ENCODE measurements at places on chromosomes 11 and 22.

GRCh38 chr22:42682113-42682851 is 33.1 kb upstream of the CYB5R3 start:
- DNase-seq: no peak

DNA sequence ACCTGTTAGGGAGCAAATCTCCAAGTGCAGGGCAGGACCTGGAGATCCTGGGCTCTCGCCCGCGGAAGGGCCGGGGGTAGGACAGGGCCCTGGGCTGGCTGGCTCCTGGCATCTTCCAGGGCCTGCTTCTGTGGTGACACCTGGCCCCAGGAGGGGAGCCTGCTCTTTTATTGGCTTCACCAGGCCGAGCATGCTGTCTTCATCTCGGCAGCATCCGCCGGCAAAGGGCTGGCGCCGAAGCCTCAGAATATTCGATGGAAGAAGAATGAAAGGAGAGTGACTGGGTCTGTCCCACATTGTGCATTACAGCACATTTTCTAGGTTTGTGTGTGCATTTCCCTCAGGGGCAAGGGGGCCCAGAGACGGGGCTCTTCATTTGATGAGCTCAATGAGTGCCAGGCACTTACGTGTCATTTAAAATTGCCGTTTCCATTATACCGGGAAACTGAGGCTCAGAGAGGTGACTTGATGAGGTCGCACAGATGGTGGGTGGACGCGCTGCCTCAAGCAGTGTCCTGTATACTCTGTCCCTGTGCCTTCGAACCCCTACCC is 70.0 kb downstream of the RBX1 start:
- DNase-seq: no peak

DNA sequence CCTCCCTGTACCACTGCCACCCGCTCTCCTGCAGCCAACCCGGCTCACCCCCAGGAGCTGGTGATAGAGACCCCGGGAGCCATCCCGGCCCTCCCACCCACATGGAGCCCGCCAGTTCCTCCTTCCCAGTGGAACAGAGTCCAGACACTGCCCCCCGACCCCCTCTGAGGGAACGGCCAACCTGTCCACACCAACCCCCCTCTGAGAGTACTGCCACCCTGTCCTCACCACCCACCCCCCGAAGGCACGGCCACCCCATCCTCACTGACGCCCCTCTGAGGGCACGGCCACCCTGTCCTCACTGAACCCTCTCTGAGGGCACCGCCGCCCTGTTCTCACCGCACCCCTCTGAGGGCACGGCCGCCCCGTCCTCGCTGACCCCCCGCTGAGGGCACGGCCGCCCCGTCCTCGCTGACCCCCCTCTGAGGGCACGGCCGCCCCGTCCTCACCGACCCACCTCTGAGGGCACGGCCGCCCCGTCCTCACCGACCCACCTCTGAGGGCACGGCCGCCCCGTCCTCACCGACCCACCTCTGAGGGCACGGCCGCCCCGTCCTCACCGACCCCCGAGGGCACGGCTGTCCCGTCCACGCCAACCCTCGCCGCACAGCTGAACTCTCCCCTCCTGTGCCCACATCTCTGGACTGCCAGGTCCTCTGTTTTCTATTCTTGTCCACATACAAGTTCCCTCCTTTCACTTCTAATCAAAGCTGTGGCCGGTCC is 18.0 kb downstream of the TOLLIP start:
- no peak for DNase-seq

GRCh38 chr22:20430101-20430719 is 7.4 kb downstream of the SCARF2 start:
- DNase-seq: no peak

- DNase-seq: no peak
These were observed 2.0 kb upstream of the GATD1 start for GRCh38 chr11:778976-779954.

GRCh38 chr11:75126564-75126963 is 24.3 kb upstream of the SLCO2B1 start:
- no peak for DNase-seq

- DNase-seq: no peak
These were observed 22.6 kb downstream of the MPPED1 start for GRCh38 chr22:43434275-43434927.

- no peak for DNase-seq
These were observed 20.8 kb downstream of the C11orf71 start for GRCh38 chr11:114379394-114380069.

GRCh38 chr11:74142624-74143023 is 28.2 kb downstream of the C2CD3 start:
- DNase-seq: no peak

GRCh38 chr11:133381761-133382130 is 150.6 kb downstream of the OPCML start:
- DNase-seq: no peak

DNA sequence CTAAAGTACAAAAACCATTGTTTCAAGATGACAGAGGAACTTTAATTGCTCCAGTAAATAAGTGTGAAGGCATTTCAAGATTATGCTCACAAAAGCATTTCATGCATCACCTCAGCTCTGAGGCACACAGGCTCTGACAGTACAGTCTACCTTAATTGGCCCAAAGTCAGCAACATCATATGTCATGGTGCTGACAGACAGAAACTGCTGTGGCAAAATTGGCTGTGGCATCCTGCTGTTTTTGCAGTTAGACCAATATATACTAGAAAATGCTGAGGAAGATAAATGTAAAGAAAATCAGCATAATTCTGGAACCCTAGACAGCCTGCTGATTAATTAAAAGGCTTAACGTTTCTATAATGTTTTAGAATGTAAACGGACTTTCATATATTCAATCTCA is 34.9 kb upstream of the PPP2R1B start:
- peak; percentile 89 for DNase-seq

DNA sequence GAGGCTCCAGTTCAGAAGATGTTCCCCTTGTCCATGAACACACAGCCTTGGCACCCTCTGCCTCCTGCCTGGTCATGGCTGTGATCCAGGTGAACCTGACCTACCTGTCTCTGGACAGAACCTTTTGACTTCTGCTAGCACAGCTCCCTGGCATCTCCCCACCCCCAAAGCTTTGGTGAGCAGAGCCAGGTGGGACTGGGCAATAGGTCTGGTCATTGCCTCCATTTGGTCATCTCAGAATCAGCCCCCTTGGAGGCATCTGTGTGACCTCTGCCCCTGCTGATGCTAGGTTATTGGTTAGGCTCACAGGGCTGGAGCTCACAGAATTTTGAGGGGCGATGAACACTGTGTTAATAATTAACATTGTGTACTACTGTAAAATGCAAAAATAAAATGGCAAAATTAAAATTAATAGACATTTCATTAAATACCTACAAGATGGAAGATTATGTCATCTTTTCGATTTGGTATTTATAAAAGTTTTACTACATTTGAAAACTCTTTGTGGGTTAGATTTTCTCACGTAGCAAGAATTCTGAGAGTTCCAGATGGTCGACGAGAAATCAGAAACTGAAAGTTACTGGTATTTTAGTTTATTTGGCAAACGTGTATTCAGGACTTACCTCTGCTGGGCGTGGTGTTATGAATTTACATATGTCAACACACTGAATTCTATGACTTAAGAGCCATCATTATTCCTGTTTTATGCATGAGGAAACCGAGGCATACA is 8.3 kb upstream of the KIAA0930 start:
- no peak for DNase-seq

GRCh38 chr11:86933891-86934581 is 21.2 kb downstream of the FZD4 start:
- no peak for DNase-seq

DNA sequence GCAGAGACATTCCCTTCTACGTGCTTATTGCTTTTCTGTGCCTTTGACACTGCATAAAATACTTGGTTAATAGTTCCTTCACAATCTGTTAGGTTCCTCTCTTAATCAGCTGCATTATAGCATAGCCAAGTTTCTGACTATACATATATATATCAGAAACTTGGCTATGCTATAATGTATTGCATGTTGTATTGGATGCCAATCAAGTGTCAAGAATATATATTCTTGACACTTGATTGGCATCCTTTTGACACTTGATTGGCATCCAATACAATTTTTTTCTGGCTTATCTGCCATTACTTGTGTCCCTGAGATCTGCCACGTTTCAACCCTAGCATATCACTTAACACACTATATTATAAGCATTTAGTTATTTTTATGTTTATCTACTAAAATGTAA is 949.7 kb upstream of the TENM4 start:
- DNase-seq: no peak

- DNase-seq: no peak
These were observed 25.9 kb upstream of the FBLN1 start for GRCh38 chr22:45476814-45477213.

DNA sequence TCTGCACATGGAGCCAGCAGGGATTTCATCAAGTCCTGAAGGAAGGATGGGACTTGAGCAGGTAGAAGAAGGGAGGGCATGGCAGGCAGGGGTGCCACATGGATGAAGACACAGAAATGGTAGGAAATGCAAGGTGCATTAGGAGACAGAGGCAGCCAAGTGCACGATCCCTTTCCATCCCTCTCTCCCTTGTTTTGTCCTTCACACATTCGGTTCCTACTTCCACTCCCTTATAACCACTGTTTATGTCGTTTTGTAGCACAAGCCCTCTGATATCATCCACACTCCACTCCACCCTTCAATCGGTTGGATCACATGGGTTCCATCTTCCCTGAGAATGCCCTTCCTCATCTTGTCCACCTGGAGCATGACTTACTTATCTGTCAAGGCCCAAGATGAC is 35.2 kb downstream of the IFT27 start:
- DNase-seq: no peak

DNA sequence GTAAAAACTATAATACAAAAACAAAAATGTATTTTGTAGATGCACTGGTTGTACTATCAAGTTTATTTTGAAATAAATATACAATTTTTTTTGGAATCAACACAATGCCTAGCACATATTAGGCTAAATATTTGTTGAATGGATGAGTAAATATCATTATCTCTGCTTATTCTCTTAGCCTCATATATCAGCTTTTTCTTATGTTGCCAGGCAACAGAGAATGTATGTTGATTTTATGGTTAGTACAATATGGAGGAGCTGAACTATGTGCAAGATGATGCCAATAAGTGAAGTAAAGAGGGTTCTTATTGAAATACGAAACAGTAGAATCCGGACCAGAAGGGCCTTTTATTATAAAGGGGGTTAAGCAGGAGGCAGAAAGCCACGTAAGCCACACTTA is 94.9 kb downstream of the FAR1 start:
- no peak for DNase-seq

GRCh38 chr11:108498046-108498815 is at the start of gene POGLUT3:
Gene POGLUT3, minus strand, starts transcription at chr11:108498384. Its CDS starts 18 bp downstream, at chr11:108498366.
- DNase-seq: no peak

- DNase-seq: no peak
These were observed 135.2 kb upstream of the NCAM1 start for GRCh38 chr11:112826026-112826425.

DNA sequence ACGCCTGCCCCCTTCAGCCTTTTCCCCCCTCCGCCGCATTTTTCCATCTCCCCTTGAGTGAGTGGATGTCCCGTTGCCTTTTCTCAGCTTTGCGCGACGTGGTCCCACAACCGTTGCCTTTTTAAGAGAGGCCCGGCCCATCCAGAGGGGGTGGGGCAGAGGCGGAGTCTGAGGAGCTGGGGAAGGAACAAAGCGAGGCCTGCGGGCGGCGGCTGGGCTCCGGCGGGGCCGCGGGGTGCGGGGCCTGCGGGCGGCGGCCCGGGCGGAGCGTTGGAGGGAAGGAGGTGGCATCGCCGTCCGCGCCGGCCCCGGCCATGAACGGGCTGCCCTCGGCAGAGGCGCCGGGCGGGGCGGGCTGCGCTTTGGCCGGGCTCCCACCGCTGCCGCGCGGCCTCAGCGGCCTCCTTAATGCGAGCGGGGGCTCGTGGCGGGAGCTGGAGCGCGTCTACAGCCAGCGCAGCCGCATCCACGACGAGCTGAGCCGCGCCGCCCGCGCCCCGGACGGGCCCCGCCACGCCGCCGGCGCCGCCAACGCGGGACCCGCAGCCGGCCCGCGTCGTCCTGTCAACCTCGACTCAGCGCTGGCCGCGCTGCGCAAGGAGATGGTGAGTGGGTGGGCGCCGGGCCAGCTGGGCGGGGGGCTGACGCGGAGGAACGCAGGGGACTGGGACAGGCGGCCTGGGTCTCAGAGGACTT is at the start of gene FAM89B:
FAM89B (plus strand) TSS at position 183 of the 696 bp plus-strand sequence; CDS start at position 315, 132 bp downstream.
- DNase-seq: no peak

DNA sequence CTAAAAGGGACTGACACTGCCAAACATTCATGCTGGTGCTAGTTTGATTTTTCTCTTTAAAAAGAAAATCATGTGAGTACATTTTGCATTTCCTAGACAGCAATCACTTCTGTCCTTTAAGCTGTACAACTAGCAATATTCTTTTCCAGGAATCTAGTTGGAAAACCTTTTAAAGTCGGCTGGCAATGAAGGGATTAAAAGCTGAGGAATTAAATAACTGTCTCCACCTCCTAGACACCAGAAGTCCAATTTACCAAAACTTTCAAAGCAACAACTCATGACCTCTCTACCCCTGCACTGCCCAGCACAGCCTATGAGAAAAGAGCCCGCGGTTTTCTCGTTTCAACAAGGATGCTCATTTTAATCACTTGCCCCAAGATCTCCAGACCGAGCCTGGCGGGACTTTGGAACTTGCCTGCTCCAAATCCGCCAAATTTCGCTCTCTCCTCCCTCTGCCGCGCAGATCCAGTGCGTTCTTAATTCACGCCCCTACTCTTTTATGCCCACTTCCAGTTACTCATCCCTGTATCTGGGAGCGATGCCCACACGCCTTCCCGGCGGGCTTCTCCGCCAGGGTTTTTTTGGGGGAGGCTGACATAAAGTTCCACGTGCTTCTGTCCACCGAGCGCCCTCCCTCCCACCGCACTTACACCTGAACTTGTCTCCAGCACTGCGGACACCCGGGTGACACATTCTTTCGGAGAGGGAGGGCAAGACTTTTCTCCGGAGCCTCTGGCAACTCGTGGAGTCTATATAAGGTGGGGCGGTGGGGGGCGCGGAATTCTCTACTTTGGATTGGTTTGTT is 2.5 kb downstream of the MPPED2 start:
- DNase-seq: no peak

GRCh38 chr11:8871171-8871775 is 39.7 kb upstream of the AKIP1 start:
- no peak for DNase-seq

DNA sequence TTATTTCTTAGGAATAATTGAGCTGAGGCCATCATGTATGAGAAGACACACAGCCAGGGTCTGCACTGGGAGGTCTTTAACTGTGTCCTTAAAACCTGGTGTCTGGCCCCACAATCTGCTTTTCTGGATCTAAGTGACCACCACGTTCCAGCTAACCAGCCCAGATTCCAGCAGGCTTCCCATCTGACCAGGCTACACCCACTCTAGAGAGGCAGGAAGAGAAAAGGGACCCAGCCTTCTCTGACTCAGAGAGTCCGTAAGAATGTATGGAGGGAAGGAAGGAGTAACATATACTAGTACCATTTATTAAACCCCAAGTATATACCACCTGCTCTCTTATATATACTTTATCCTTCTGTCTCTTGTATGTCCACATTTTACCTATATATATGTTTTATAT is 80.1 kb downstream of the LDLRAD3 start:
- DNase-seq: no peak

- no peak for DNase-seq
These were observed 25.7 kb downstream of the AMOTL1 start for GRCh38 chr11:94793822-94794221.

GRCh38 chr22:39240831-39241793 is 3.7 kb downstream of the PDGFB start:
- DNase-seq: no peak

Data from retinal pigment epithelial cell (primary cell).